ENCODE measurements at places on chromosomes 12 and 14.
A peak's percentile ranks its signal among the peaks of the same experiment; 100 is the strongest.

DNA sequence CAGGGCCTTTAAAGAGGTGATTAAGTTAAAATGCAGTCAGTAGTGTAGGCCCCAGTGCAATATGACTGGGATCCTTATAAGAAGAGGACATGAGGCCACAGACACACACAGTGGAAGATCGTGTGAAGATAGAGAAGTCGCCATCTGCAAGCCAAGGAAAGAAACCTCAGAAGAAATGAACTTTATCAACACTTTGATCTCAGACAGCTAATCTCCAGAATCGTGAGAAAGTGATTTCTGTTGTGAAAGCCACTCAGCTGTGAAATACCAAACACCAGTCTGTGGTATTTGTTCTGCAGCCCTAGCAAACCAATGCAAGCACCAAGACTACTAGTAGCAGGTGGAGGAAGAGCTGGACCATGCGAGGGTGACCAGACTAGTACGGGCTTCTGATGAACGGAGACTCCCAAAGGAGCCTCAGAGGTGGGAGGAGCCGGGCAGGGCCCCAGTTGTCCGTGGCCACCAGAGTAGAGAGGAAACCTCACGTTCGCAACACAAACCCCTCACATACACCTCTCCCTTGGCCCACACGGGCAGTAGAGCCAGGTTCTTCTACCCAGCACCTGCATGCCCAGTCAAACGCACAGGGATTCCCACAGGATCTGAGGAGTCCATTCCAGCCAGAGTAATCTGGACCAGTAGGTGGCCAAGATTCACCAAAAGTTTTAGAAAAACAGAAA is 243.0 kb downstream of the TTC8 start:
- DNase-seq: no peak

DNA sequence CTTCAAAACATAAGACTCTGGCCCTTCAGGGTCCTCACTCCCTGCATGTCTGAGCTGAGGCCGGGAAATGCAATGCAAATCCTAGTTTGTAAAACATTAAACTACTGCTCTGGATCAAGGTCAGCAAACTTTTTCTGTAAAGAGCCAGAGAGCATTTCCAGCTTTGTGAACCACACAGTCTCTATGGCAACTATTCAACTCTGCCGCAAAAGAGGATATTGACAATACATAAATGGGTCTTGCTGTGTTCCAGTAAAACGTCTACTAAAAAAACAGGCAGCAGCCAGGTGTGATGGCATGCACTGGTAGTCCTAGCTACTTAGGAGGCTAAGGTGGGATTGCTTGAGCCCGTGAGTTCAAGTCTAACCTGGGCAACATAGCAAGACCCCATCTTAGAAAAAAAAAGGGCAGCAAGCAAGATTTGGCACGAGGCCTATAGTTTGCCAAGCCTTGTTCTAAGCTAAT is 22.3 kb downstream of the DDX24 start:
- DNase-seq: no peak

DNA sequence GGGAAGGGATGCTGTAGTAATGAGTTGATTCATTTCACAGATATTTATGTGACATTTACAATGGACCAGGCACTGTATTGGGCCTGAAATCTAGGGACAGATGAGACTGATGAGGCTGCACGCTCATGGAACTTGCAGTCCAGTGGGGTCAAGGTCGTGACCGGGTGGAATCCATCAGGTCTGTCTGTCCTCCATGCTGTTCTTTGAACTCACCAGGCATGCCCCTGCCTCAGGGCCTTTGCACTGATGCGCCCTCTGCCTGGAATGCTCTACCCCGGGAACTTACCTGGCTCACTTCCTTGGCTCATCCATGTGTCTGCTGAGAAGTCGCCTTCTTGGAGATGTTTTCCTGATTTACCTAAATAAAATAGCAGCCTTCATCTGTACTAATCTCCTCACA is 200.1 kb downstream of the VRK1 start:
- DNase-seq: no peak

- no peak for DNase-seq
Observed at GRCh38 chr12:124956571-124956970, 32.4 kb downstream of the DHX37 start.

DNA sequence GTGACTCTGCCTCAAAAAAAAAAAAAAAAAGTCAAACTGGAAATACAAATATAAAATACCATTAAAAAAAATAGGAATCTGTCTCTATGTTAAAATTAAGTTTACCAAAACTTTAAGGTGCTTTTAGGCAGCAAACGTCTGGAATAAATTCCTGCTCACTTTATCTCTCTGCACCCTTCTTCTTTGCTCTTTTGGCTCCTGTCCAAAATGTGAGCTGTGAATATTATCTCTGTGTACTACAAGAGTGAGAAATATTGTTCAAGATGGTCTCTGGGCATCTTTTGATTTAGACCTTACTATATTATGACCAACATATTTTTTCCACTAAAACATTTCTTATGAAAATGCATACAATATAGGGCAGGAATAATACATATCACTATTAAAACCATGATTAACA is 63.7 kb downstream of the PUS7L start:
- no peak for DNase-seq

DNA sequence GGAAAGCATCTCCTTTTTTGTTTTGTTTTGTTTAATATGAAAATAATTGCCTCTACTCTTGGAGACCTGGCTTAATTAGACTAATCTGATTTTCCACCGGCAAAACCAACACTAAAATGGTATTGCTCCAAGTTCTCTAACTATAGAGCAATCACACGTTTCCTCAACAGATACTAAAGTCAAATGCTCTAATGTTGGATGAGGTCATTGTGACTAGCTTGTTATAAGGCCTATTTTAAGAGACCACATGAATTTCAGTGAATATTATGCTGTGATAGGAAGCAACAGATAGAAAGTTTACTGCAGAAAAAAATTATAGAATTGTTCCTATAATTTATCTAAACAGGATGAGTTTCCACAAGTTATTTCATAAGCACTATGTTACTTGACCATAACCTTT is 3.3 kb upstream of the CCDC196 start:
- DNase-seq: no peak

- DNase-seq: no peak
Observed at GRCh38 chr12:32332446-32332845, 66.9 kb upstream of the FGD4 start.

DNA sequence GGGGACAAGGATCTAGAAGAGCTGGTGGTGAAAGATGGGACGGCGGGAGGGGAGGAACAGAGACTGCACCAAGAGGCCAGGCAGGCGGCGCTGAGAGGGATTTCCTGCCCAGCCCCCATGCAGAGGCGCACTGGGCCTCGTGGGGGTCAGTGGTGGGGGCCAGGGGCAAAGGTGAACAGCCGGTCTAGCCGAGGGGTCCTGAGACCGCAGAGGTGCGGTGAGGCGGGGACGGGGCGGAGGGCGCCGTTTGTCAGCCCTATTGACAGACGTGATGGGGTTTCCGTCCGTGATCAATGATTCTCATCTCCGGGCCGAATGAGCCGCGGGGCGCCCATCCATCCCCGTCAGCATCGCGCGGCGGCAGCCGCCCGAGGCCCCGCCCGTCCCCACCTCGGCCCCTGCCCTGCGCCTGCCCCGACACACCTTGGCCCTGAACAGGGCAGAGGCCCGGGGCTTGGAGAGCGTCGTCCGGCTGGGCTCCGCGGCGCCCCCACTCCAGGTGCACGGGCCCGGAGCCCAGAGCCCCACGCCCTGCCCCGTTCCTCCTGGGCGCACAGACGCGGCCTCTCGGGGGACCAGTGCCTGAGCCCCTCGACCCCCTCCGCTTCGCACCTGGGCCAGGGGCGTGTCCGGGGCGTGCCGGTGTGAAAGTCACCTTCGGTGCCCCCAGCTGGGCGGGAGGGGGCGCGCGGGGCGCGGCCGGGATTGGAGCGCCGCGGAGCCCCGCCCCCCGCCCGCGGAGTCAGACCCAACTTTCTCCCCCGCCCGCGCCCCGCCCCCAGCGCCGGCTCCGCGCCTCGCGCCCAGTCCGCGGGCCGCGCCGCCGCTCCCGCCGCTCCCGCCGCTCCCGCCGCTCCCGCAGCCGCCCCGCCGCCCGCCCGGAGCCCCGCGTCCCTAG is at the start of gene NXPH4:
TSS of gene NXPH4 (plus strand) at position 781 of the 898 bp plus-strand sequence. CDS start 176 bp downstream, outside the sequence.
- DNase-seq: no peak

- no peak for DNase-seq
Observed at GRCh38 chr12:112126911-112127310, 1.6 kb downstream of the TRAFD1 start.

DNA sequence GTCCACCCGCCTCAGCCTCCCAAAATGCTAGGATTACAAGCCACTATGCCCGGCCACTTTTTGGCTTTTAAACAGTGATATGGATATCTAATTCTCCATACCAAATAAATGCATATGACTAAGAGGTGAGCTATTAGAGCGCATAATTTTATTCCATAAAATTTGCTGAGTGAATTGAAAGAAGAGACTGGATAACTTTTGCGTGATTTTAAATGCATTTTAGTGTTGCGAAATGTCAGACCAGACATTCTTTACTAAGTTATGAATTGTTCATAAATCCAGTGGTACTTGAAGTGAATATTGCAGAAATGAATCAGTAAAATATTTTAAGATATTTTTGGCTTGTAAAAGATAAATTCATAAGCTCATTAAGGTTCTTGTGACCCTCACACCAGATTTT is 50.9 kb upstream of the DIP2B start:
- no peak for DNase-seq

GRCh38 chr12:51951843-51952722 is 584 bp downstream of the ACVR1B start:
- DNase-seq: no peak

GRCh38 chr14:100065942-100066574 is 836 bp downstream of the EVL start:
- no peak for DNase-seq

- no peak for DNase-seq
Observed at GRCh38 chr12:71551529-71551928, 111.9 kb downstream of the LGR5 start.

GRCh38 chr12:132530447-132530846 is 40.5 kb downstream of the FBRSL1 start:
- DNase-seq: no peak

GRCh38 chr12:23446746-23447145 is 502.7 kb downstream of the SOX5 start:
- peak; percentile 70 for DNase-seq

DNA sequence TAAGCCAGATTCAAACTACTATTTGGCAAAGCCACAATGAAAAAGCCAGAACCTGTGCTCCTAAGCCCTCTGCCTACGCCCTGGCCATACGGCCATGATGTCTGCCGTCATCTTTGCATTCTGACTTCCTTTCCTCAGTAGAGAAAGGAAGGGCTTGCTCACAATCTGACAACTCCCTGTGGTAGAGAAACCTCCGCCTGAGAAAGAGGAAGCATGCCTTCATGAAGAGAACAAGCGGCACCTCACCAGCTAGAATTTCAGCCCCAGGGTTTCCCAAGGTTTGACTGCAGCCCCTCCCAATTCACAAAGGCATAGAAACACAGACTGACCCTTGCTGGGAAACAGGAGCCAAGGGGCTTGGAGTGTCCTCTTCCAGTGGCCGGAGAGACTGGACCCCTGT is 25.7 kb downstream of the TEP1 start:
- DNase-seq: no peak

GRCh38 chr14:31934767-31935266 is 142.3 kb upstream of the ARHGAP5 start:
- DNase-seq: peak; percentile 79

GRCh38 chr14:56886471-56887062 is 76.3 kb upstream of the OTX2 start:
- DNase-seq: no peak

DNA sequence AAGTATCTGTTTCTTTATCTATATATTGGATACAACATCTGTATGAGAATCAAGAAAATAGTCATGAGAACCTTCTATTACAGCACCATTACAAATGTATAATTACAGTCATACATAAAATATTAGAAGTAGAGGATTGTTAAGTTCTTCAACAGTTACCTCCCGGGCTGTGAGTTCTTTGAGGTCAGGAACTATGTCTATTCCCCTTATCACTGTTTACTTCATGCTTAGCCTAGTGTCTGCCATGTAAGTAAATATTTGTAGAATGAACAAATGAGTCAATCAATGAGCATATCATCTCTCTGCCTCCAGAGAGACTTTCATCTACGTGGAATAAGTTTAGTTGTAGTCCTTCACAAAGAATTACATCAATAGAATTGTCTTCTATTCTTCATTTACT is 47.2 kb downstream of the PUS7L start:
- DNase-seq: no peak

DNA sequence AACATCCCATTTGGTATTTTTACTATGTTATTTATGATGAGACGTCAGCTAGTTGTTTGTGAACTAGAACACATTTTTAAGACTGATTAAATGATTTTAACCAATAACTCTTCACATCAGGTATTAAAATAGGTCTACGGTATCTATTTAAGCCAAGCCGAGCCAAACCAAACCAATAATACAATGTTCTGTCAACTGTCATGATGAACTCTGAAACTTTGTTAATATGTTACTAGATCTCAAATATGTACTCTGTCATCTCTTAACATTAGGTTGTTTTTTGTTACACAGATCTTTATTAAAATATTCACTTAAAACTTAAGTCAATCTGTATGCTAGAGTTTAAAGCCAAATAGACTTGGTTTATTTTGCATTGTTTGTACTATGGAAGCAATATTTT is 1.0 kb downstream of the ART4 start:
- DNase-seq: no peak

DNA sequence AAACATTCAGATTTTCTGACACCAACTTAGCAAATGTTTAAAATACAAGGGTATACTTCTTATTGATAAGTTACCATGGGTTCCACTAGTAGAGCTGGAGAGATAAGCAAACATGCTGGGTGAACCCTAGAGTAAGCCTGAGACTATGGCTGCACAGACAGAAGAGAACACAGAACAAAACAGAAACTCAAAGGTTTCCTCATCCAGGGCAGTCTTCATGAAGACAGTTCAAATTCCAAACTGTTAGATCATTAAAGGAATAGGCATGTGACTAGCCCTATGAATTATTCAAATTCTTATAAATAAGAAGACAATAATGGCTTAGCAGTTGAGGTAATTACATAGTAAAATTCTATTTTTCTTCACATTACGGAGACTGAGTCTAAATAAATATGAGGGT is 28.1 kb downstream of the BTBD7 start:
- no peak for DNase-seq

DNA sequence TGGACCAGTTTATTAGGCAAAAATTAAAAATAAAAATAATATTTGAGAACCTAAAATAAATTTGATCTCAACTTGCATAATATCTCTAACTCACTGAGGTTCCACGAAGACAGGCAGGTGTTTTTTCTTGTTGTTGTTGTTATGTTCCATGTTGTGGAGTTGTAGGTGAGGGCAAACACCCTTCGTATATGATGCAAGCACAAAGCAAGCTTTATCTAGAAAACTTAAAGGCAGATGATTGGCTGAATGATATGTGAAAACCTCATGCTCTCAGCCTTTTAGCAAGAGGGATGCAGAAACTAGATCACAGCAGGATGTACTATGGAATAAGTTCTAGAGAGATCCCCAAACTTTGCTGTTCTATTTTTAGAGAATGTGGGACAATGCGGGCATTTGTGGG is 502.7 kb downstream of the ETNK1 start:
- DNase-seq: no peak

GRCh38 chr14:89477391-89477790 is 60.4 kb upstream of the FOXN3 start:
- no peak for DNase-seq
